ENCODE measurements at places on chromosomes 5 and 9.

DNA sequence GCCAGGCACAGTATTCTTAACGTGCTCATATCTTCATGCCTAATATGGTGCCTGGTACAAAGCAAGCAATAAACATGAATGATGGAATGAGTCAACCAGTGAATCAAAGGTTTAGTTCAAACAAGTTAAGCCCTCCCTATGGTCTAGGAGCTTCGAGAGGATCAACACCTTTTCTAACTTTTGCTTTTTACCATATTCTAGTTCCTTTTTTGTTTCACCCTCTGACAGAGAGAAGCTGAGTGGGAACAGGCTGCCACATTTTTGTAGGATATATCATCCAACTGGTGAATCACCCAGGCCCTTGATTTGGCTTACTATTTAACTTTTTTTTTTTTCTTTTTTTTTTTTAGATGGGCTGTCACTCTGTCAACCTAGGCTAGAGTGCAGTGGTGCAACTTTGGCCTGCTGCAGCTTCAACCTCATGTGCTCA, 39.3 kb upstream of the TNC start:
- no peak for DNase-seq

DNA sequence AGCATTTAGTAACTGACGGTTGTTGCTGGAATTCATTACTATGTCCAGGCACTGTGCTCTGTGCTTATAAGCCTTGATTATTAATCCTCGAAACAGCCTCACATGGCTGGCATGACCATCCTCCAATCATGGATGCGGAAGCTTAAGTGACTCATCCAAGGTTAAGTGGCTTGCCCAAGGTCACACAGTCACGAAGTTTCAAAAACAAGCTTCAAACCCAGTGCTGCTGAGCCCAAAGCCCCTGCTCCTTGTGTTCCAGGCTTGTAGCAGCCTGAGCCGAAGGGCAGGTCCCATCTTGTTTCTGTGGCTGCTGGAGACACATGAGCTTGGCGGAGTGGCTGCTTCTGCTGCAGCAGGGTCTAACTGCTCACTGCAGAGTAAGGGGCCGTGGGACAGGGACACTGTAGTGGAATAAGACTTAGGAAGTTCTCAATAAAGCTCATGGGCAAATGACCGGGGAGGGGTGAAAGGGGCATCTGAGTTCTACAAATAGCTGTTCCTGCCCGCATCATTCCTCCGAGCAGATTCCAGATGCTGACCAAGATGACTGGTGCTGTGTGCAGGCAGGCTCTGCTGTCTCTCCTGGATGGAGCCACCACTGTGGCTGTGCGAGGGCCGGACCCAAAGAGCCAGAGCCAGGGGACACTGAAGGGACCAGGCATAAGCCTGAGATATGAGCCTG, 32.4 kb downstream of the WHRN start:
- DNase-seq = no peak

DNA sequence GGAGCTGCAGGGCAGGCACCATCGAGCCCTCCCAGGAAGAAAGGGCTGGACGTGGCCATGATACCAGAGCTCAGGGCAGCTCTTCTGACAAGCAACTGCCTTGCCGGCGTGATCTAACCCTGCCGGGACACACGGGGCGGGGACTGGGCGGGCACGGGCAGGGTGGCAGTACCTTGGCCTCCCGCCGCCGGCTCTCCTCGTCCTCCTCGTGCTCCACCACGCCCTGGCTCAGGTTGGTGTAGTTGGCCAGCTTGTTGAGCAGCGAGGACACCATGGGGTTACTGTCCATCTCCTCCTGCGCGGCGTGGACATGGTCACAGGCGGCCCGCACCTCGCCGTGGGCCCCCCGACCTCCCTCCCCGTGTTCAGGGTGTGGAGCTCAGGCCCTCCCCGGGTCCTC, 18.5 kb downstream of the SLC12A7 start:
- DNase-seq = no peak

GRCh38 chr9:95433096-95433819, 83.5 kb downstream of the PTCH1 start:
- DNase-seq = no peak

DNA sequence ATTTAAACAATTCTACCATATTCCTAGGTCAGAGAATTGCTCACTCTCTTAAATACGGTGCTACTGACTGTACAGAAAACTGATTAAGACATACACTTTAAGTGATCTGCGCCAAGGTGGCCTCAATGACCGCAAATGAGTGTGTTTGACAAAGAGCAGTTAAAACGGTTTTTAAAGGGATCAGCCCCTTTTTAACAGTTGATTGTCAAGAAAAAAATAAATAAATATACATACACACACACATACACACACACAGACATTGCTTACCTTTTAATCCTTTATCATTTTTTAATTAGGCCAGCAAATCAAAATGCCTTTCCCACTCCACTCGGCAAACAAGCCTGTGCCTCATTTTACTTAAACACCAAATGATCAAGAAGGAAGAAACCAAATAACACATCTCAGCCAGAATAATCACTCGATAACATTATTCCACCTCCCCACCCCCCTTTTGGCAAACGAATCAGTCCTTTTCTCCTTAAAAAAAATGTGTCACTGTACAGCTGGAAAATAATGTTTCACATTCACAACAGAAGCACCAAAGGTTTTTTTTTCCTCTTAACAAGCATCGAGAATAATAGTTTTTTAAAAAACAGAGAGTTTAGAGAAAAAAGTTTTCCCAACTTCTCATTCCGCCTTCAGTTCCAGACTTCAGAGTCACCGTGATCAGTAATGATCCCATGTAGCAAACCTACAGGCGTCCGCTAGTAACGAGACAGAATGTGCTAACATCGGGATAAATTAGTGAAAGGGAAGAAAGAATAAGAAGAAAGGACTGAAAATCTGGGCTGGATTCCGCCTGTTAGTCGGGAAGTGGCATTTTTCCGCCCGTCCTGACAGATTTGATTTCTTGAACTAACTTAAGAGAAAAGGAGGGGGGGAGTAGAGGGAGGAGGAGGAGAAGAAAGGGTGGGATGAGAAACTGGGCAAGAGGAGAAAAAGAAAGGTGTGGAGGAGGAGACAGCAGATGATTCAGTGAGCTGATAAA, at the start of gene ZNF608:
TSS of gene ZNF608 (minus strand) at position 712 of the 988 bp plus-strand sequence. CDS start 1,650 bp downstream, outside the sequence.
- peak; percentile 10 for DNase-seq

DNA sequence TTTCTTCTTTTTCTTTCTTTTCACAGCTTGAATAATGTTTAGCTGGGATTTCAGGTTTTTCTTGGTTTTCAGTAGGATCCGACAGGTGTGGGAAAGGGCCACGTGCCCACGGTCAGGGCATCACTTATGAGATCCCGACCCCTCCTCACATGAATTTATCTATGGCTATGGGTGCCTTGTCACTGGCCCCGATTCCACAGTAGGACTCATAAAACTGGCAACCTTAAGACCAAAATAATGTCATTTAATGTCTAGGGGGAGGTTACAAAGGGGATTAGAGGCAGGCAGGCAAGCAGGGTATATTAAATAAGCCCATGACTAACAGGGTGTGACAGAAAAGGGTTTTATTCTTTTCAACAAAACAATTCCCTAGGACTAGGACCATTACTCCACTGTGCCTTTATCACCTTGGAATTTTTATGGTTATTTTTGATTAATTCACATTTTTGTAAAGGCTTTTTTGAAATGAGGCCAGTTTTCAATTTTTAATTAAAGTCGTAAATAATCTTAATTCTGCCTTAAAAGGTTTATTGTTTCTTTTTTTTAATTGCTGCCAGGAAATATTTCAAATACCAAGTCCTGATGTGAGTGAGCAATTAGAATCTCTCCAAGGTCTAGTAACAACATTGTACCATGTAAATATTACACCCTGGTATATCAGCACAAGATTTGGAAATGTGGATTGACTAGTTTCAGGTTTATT, 370.4 kb downstream of the GLIS3 start:
- no peak for DNase-seq

- no peak for DNase-seq
Observed at GRCh38 chr5:131523500-131524185, 111.4 kb downstream of the RAPGEF6 start.

- DNase-seq = no peak
Observed at GRCh38 chr5:172541773-172542136, 87.4 kb upstream of the SH3PXD2B start.

GRCh38 chr5:178832618-178833201, 27.0 kb upstream of the ZNF354B start:
- no peak for DNase-seq

DNA sequence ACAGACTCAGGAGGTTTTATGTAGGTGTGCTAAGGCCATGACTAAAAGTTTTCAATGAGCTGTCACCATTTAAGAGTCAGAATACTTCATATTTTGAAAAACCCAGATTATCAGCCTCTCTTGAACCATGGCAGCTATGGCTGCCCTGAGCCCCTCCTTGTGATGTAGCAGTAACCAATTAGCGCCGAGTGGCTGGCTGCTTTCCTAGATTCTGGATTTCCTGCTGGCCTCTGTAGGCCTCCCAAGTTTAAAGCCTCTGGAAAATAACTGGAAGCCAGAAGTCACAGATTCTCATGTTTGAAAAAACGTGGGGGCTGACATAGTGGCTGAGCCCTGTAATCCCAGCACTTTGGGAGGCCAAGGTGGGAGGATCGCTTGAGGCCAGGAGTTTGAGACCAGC, 25.5 kb downstream of the DAB2IP start:
- no peak for DNase-seq

- no peak for DNase-seq
Observed at GRCh38 chr5:107542831-107543231, 127.9 kb downstream of the EFNA5 start.

- no peak for DNase-seq
Observed at GRCh38 chr5:10489810-10490426, 48.2 kb downstream of the ROPN1L start.

DNA sequence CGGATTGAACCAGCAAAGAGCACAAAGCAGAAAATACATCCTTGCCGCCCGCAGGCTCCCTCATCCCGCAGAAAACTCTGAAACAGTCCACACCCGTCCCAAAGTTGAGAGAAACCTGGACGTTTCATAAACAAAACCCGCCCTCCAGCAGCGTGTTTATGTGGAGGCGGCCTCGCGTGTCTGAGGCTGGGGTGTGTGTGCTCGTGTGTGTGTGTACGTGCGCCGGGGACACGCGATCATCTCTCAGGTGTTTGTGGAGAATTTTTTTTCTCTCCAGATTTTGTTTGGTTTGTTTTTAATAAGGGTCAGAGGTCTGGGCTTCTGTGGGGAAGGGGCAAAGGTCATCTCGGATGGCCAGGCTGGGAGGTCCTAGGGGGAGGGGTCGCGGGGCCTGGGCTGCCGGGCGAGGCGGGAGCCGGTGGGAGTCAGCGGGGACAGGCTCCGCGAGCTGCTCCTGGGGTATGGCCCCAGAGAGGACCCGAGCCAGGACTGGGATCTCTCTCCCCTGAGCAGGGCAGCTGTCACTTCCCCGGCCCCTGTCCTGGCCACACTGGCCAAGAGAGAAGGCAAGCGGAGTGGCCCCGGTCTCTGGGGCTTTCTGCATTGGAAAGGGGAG, 206.4 kb downstream of the C9orf50 start:
- peak; percentile 53 for DNase-seq
